ENCODE measurements at places on chromosomes 5 and 9.

DNA sequence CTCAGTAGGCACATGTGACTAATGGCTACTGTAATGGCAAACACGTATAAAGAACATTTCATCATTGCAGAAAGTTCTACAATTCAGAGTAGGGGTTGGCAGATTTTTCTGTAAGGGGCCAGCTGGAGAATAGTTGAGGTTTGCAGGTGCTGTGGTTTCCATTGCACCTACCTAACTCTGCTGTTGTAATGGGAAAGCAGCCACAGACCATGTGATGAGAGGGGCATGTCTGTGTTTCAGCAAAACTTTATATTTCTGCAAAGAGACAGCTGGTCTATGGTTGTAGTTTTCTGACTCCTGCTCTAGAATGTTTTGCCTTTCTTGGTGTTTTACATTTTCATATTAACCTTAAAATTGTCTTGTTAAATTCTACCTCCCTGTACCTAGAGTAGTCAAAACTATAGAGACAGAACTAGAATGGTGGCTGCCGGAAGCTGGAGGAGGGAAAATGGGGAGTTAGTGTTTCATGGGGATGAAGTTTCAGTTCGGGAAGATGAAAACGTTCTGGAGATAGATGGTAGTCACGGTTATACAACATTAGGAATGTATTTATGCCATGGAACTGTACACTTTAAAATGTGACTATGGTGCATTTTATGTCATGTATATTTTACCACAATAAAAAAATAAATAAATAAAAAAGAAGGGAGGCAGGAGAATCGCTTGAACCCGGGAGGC lies 44.3 kb downstream of the NUP214 start:
- DNase-seq = no peak

- DNase-seq = peak; percentile 93
Observed at GRCh38 chr5:139985733-139986132, 57.4 kb downstream of the NRG2 start.

DNA sequence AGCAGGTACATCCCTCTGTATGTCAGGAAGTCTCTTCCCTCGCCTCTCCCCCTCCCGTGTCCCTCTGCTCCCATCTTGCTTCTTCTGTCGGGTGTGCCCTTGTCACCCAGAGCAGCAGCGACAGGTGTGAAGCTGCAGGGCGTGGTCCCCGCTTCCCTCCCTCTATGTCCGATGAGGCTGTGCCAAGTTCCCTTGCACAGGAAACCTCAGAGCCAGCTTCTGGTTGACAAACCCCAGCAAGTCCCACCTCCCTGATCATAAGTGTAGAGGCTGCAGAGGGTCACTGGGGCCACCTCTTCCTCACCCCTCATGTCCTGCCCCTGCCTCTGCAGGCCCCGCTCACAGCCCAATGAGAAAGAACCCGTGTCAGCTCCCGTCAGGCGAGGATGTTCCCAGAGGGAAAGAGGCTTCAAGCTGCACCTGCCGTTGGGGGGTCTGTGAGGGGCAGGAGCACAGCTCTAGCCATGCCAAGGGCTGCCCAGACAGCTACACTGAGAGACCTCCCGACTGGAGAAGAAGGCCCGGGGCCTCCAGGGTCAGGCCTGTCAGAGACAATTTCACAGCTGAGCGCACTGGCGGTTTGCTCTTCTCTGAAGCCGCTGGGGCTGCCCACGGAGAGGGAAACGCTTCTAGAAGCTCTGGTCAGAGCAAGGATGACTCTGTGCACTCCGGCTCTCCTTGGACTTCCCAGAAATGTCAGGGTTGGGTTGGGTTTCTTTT lies 73.3 kb downstream of the AK8 start:
- DNase-seq = no peak

DNA sequence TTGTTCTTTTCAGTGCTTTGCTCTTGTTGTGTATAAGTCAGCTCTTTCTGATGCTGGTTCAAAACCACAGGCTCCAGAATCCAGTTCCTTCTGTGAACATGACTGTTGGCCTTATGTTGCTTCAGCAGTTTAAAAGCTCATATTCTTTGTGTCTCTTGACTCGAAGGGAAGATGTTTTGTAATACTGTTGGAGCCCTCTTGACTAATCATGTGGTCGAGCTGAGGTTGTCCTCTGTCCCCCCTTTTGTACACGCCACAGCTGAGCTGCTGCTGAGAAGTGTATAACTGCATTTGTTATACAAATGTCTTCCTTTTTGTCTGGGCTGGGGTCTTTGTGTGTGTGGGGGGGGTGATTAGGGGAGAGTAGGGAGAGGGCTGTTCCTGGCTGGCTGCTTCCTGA lies 35.8 kb downstream of the SLC36A1 start:
- DNase-seq = peak; percentile 24

DNA sequence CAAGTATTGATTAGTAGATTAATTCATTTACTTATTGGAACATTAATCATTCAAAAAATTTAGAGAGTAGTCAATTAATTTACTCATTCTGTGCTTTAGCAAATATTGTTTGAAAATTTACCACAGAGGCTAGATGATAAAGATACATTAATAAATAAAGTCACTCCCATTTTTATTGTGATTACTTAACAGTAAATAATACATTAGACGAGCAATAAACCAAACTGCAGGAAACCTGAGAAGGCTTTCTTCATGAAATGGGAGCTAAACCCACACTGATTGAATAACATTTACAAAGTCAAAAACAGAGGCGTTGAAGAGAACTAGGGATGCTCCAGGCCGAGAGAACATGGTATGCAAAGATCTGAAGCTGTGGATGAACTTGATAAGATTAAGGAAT lies 38.8 kb upstream of the PRDM9 start:
- no peak for DNase-seq

DNA sequence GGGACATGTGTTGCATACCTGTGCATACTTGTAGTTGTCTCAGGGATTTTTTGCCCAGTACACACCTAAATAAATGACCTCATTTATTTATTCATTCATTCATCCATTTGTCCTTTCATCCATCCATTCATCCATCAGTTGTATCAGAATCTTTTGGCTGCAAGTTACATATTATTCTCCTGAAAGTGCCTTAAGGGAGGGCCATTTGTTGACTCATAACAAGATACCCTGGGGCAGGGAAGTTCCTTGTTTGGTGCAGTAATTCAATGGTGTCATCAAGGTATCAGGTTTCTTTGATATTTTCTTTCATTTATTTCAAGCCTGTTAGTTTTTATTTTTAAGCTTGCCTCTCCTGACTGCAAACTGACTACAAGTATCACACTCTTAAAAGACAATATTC lies 597.9 kb upstream of the TLE4 start:
- peak; percentile 55 for DNase-seq

DNA sequence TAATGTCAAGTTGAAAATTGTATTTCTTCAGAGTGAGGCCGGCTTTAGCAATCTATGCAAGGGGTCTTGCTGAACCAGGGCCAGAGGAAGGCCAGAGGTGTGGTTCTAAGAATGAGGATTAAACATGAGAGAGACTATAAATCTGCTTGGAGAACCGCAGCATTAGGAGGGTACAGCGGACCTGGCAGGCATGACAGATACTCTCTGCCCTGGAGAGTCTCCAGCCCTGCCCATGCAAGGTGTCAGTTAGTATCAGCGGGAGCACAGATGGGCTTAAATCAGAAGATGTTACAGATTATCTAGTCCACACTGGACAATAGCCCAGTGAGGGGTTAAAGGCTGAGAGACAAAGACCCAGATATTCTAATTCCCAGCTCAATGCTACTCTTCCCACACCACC lies 11.5 kb upstream of the GPX3 start:
- DNase-seq = no peak

- no peak for DNase-seq
Observed at GRCh38 chr9:103904242-103904641, 189.9 kb upstream of the SMC2 start.

DNA sequence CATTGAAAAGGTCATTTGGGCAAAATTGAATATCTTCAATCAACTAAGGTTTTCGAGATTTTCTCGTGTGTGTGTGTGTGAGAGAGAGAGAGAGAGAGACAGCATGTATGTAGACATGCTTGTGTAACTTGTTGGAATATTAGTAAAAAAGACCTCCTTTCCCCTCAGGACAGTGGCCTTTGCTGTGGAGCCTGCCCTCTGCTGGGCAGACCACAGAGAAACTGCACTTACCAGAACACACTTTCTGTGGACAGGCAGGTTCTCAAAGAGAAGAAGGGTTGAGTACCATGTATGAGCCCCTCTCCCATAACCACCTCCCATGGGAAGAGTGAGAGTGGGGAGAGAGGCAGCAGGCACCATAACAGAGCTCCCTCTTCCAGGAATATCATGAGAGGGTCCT lies 45.6 kb downstream of the CFAP90 start:
- no peak for DNase-seq

GRCh38 chr5:168120401-168121137 lies 170.9 kb upstream of the WWC1 start:
- DNase-seq = peak; percentile 51

- DNase-seq = no peak
Observed at GRCh38 chr5:109989994-109990722, 300.4 kb downstream of the MAN2A1 start.
